Activated CD8-positive, alpha-beta memory T cell treated with anti-CD3 and anti-CD28 coated beads for 4 hours (primary cell): ENCODE measurements at places on chromosomes 16 and 17.

DNA sequence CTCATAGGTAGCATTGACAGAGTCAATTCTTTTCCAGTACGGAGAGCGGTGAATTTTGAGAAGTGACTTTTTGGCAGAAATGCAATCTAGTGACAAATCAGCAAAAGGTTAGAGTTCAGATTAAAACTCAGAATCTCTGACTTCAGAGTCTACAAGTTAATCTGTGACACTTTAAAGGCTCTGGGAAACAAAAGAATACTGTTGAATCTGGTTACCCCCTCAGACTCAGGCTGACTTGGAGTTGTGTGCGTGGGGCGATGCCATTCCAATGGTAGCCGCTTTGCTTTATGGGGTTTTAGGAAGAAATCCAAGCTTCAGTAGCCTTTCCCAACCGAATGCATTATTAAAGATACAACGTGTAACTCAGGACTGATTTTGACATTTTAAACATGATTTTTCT lies 118.2 kb downstream of the CDH13 start:
- DNase-seq = no peak

DNA sequence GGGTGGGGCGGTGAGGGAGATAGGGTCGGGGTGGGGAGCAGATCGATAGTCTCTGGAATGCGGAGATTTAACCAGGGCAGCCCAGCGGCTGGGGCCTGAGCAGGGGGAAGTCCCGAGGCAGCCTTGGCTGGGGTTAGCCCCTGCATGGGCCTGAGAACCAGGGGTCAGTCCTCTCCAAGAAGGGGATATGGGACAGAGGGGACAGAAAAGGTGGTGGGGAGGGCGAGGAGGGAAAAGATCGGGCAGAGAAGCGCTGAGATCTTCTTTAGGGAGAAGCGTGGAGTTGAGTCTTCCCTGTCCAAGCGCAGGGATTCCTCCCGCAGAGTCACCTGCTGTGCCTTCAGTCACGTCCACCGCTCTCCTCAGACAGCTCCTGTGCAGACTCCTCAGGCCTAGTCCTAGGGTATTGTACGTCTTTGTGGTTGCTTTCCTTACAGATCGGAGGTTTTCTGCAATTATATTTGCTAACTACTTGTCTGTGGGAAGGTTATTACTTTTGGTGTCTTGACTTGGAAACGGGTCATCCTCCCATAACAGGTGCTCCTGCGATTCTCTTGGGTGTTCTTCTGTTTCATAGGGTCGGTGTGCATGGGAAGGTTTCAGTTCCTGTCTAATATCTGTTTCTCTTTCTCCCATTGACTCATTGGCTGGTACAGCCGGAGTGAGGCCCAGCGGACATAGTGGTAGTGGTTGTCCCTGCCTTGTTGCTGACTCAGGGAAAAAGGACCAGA lies 952 bp downstream of the CD300A start:
- DNase-seq = no peak

GRCh38 chr17:55072898-55073297 lies 104.3 kb downstream of the STXBP4 start:
- DNase-seq = no peak

GRCh38 chr16:27103954-27104353 lies 37.2 kb downstream of the C16orf82 start:
- no peak for DNase-seq

GRCh38 chr16:85524630-85525419 lies 88.3 kb upstream of the GSE1 start:
- no peak for DNase-seq

GRCh38 chr17:34579979-34580684 lies 750 bp downstream of the TMEM132E start:
- no peak for DNase-seq

GRCh38 chr17:82366749-82367148 lies 4.8 kb upstream of the UTS2R start:
- no peak for DNase-seq

DNA sequence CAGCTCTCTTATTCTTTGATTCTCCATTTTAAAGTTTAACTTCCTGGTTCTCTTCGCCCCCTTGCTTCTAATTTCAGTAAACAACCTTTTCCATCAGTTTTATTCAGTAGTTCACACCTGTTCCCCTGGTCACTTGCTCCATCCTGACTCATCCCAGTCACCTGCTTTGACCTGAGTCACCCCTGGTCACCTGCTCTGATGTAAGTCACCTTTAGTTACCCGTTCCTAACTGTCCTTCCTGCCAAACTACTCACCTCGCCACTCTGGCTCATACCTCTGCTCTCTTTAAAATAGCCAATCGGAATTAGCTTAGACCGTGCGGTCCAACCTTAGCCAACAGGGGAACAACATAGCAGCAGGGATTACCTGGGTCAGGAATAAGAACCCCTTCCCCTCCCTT lies 4.7 kb upstream of the NLRC5 start:
- DNase-seq = no peak

GRCh38 chr17:81794509-81794908 lies 9.4 kb upstream of the GCGR start:
- no peak for DNase-seq

GRCh38 chr17:20026960-20027359 lies 17.8 kb downstream of the SPECC1 start:
- DNase-seq = no peak

DNA sequence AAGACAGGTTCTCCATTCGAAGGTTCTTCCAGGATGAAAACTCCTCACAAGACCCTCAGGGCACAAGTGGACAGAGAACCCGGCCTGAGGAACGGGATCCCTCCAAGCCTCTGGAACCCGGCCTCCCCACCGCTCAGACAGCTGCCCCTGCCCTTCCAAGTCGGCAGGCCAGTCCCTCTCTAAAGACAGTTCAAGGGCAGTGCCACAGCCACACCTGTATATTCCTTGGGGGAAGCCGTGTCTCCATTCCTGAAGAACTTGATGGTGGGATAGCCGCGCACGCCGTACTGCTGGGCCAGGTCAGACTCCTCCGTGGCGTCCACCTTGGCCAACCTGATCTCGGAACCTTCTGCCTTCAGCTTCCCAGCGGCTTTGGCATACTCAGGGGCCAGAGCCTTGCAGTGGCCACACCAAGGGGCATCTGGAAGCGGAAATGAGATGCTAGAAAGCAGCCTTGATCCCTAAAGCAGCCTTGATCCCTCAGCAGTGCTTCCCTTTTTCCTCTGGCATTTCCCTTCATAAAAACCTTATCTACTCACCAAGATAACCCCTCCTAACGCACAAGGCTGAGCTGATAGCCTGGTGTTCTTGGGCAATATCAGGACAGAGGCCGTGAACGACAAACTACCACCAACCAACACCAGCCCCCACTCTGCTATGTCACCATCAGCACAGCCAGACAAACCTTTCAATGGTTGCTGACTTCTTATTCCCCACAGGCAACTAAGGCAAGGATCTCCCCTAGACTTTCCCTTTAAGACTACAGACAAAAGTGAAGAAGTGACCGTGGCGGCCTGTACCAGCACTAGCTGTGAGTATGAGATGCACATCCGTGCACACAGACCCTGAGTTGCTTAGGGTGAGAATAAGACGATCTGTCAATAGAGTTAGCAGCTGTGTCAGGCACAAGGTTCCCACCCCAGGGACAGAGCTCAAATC lies 1.1 kb downstream of the P4HB start:
- no peak for DNase-seq

DNA sequence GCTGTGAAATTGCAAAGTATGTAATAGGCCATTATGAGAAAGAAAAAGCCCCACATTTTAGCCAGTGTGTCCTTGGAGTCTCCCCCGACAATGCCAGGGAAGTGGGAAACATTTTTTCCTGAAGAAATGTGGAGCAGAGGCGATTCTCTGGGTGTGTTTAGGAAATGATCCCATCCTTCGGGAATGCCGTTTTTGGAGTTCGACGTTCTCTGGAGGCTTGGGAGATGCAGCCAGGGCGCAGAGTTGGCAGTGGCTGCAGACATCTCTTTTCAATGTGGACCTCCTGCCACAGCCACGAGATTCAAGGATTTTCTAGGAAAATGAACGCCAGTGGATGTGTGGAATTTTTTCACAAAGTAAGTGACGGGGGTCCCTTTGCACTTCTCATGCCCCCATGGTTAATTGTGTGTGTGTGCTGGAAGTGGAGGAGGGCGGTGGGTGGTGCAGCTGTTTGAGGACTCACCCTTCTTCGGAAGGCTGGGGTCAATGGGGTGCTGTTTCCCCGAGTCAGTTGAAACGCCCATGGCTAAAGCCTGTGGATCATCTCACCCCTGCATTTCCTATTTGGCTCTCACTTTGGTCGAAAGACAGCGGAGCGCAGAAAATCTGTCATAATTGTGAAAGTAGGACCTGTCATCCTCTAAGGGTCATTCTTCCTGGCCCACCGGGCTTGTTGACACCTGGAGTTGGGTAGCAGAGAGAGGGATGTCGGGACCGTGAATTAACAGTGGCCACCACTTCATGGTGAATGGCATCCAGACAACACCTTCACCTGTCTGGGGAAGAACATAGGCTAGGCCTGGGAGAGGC lies 73.2 kb downstream of the CMIP start:
- no peak for DNase-seq

GRCh38 chr16:82391690-82392089 lies 221.7 kb upstream of the MPHOSPH6 start:
- DNase-seq = no peak
